GM23338 (cell line): ENCODE measurements at places on chromosomes 3 and 15. TPM values are rescaled to one million over a fixed set of nuclear protein-coding genes. Genes with fewer than 3 reads are reported as not detected.

MCCC1 gene
- 20.2 and 24.4 TPM in 2 replicates for total RNA-seq

SYNM gene
- total RNA-seq: 2.9 and 3.5 TPM in 2 replicates

MYH15 gene
- 0.04 and 0.07 TPM in 2 replicates for total RNA-seq

FEZF2 gene
- total RNA-seq: 0.50 TPM in 1 of 2 replicates, not detected in the other

DNA sequence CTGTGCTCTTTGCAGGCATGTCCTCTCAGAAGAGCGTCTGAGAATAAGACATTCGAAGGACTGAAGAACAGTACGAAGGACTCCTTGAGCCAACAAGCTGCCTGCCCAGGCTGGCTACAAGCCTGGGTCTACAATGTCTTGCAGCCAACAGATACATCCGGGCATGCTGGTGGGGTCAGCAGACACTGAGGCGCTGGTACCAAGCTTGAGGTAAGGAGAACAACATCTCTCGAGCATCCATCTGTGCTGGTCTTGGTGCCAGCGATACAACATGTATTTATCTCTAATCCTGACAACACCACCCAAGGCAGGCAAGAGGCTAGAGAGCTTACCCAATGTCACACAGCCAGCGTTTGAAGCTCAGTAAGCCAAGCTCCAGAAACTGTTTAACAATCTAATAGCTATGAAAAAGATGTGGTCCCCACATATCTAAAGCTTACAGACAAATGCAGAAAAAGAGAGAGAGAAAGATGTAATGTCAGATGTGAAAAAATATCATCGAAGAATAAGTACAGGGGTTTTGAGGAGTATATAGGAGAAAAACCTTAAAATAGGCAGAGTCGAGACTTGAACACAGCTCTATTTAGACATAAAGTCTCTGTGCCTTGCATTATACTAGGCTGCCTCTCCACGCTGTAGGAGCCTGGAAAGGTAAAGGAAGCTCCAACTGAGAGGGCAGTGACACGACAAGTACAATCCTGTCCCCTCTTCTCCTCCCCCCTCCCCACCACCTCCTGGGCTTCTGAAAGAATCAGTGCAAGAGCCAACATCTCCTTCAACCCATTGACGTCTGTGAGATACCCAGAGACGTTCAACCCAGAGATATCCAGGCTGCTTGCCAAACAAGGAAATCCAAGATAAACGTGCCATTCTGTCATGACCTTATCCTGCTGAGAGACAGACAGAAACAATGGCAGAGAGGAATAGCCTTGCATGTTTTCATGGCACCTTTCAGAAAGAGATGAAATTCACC lies 39.4 kb downstream of the WWTR1 start:
- no peaks in the 10 kb centered on the region for H3K27me3 ChIP-seq
- no peak overlapping the region for H3K4me3 ChIP-seq
- no peak for DNase-seq

- DNase-seq: no peak
- no peak overlapping the region for H3K27ac ChIP-seq
- no peak overlapping the region for H3K4me3 ChIP-seq
- no peaks in the 10 kb centered on the region for H3K36me3 ChIP-seq
- no peaks in the 10 kb centered on the region for H3K27me3 ChIP-seq
- H3K4me1 ChIP-seq: no peaks in the 10 kb centered on the region
These were observed 41.2 kb downstream of the CCPG1 start for GRCh38 chr15:55366981-55367380.

DNA sequence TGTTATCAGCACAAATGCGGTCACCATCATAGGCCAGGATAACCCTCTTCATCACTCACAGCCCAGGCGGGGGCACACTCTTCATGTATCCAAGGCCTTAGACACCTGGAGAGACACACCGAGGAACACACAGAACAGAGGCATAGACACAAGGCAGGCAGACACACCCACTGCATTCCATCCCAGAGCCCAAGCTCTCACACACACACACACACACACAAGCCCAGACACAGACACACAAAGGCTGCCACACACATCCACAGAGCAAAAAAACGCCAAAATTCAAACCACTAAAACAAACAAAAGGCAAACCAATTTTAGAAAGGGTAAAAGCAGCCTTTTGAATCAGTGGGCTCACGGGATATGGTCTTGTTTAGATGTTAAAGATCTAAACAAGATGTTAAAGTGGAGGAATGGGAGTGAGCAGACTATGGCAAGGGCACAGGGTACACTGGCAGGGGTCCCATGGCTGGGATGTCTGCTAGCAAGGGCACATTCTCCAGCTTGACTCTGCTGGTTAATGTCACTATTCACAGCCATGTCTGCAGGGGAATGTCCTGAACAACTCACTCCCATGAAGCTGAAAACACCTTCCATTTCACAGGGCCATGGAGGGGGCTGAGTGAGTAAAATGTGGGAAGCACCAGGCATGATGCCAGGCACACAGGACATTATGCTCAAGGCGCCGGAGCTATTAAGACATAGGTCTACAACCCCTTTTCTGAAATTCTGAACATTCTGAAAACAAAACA lies 14.9 kb upstream of the CRABP1 start:
- peaks cover 21% of the 10 kb centered on the region; the same call in 1 of the 2 replicates for H3K4me1 ChIP-seq
- no peaks in the 10 kb centered on the region for H3K27me3 ChIP-seq
- no peak overlapping the region for H3K4me3 ChIP-seq
- no peaks in the 10 kb centered on the region for H3K36me3 ChIP-seq

- no peaks in the 10 kb centered on the region for H3K27me3 ChIP-seq
- H3K36me3 ChIP-seq: peaks cover 4% of the 10 kb centered on the region; the same call in 1 of the 2 replicates
- no peak overlapping the region for H3K4me3 ChIP-seq
- peaks cover 10% of the 10 kb centered on the region; the same call in 1 of the 2 replicates for H3K4me1 ChIP-seq
- DNase-seq: no peak
These were observed 36.7 kb downstream of the HMG20A start for GRCh38 chr15:77457191-77457904.

DNA sequence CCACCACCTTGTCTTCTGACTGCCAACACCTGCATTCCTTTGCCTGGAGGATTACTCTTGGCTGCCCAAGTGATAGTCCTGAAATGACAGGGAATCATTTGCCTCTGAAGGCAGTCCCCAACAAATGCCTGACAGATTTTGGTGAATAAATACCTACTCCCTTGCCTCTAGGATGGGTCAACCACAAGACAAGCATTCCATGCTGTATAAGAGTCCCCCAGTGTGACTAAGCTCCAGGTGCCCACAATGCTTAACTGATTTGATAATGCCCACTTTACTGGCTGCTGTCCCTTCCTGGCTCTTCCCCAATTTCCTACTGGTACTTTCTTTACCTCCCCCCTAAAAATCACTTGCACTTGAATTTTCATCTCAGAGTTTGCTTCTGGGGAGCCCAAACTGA lies 14.8 kb downstream of the THRB start:
- peaks cover 29% of the 10 kb centered on the region for H3K27me3 ChIP-seq
- H3K36me3 ChIP-seq: no peaks in the 10 kb centered on the region
- H3K4me1 ChIP-seq: peaks cover 32% of the 10 kb centered on the region

GRCh38 chr3:66380200-66380932 lies 120.5 kb downstream of the LRIG1 start:
- no peak overlapping the region for H3K27ac ChIP-seq
- no peak for DNase-seq
- no peak overlapping the region for H3K4me3 ChIP-seq
- H3K27me3 ChIP-seq: no peaks in the 10 kb centered on the region
- peaks cover 46% of the 10 kb centered on the region for H3K36me3 ChIP-seq
- H3K4me1 ChIP-seq: no peaks in the 10 kb centered on the region

DNA sequence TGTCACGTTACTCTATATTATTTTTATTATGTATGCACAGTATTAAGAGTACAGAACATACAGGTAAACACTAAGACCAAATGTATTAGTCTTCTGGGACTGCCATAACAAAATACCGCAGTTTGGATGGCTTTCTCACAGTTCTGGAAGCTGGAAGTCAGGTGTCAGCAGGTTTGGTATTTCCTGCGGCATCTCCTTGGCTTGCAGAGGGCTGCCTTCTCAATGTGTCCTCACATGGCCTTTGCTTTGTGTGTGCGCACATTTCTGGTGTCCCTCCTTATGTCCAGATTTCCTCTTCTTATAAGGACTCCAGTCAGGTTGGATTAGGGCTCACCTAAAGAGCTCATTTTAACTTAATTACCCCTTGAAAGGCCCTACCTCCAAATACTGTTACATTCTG lies 53.8 kb upstream of the CPOX start:
- no peak overlapping the region for H3K27ac ChIP-seq
- no peak overlapping the region for H3K4me3 ChIP-seq
- DNase-seq: no peak
- no peaks in the 10 kb centered on the region for H3K36me3 ChIP-seq
- no peaks in the 10 kb centered on the region for H3K4me1 ChIP-seq
- no peaks in the 10 kb centered on the region for H3K27me3 ChIP-seq

GRCh38 chr15:96720251-96720650 lies 389.8 kb downstream of the NR2F2 start:
- peaks cover 8% of the 10 kb centered on the region; the same call in 1 of the 2 replicates for H3K4me1 ChIP-seq
- no peak overlapping the region for H3K27ac ChIP-seq
- no peaks in the 10 kb centered on the region for H3K36me3 ChIP-seq
- no peaks in the 10 kb centered on the region for H3K27me3 ChIP-seq
